RKO (cell line): ENCODE measurements at places on chromosomes 5 and 9.
A peak's percentile ranks its signal among the peaks of the same experiment; 100 is the strongest.

DNA sequence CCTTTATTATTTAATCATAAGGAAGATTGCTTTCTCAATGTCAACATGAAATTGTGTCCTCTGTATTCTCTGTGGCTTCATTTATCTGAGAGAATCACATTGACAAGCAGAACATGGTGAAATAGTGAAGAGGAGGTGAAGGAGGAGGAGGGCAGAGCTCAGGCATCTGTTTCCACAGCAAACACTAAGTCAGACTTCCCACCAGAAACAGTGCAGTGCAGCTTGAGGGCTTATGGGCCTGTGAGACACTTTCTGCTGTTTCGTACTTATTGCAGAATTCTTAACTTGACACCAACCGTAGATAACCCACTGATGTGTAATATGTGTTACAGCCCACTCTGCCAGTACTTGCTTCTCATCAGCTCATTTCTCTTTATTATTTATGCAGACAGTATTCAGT lies 386.3 kb downstream of the DIRAS2 start:
- DNase-seq: no peak

- peak; percentile 43 for DNase-seq
Measured at GRCh38 chr5:81971111-81971711, 612 bp upstream of the ATG10 start.

- DNase-seq: no peak
Measured at GRCh38 chr5:55377810-55378209, 70.0 kb downstream of the MTREX start.

GRCh38 chr9:85554349-85554748 lies 187.4 kb downstream of the AGTPBP1 start:
- no peak for DNase-seq

- no peak for DNase-seq
Measured at GRCh38 chr5:107887166-107887943, 216.6 kb upstream of the EFNA5 start.

- no peak for DNase-seq
Measured at GRCh38 chr9:121738968-121739367, 87.5 kb downstream of the DAB2IP start.
